Hair follicle dermal papilla cell (primary cell): ENCODE measurements at places on chromosomes 3 and 15. TPM values are rescaled to one million over a fixed set of nuclear protein-coding genes. Genes with fewer than 3 reads are reported as not detected.

The BSN gene
- under 0.01 and 0.16 TPM in 2 replicates for total RNA-seq

The PIGB gene
- total RNA-seq: 17.7 and 19.3 TPM in 2 replicates

The SYNPR gene
- total RNA-seq: not detected in 2 replicates

The NSMCE3 gene
- total RNA-seq: 12.1 and 12.2 TPM in 2 replicates

The HGD gene
- total RNA-seq: not detected in 2 replicates
